ENCODE measurements at places on chromosomes 5 and 9.

- DNase-seq = no peak
Measured at GRCh38 chr5:176675676-176676360, 28.5 kb downstream of the TSPAN17 start.

DNA sequence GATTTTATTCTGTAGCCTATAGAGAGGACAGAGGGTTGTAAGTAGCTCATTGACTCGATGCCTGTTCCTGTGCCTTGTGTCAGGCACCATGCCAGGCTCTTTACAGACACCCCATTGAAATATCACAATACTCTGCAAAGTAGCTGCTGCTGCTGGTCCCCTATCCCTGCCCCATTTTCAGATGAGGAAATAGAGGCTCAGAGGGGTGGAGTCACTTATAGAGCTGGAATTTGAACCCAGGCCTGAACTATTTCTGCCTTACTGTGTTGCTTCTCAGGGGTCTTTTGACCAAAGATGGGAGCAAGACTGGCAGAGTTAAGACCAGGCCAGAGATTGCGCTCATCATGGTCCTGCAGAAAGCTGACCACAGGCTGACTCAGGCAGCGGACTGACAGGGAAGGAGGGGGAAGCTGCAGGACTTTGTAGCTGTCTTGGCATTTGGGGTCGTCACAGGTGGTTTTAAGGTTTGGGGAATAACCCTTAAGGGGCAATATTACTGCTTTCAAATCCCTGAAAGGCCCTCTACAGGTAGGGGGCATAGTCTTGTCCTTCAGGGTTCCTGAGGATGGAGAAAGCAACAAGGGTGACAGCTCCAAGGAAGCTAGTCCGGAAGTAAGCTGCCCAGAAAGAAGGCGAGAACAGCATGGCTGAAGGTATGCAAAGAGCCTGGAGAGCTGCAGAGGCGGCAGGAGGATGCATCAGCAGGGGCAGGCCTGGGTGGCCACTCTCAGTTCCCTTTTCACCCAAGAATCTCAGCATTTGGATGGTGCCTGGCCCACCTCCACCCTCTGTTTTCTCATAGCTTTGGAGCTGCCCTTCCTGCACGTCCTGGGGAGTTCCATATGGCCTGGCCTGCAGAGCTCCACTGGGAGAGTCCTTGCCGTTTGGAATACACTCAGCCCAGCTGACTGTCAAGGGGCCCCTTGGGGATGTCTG is 18.3 kb upstream of the NDST1 start:
- no peak for DNase-seq

- DNase-seq = peak; percentile 57
Measured at GRCh38 chr9:93132946-93133680, 938 bp downstream of the NINJ1 start.

DNA sequence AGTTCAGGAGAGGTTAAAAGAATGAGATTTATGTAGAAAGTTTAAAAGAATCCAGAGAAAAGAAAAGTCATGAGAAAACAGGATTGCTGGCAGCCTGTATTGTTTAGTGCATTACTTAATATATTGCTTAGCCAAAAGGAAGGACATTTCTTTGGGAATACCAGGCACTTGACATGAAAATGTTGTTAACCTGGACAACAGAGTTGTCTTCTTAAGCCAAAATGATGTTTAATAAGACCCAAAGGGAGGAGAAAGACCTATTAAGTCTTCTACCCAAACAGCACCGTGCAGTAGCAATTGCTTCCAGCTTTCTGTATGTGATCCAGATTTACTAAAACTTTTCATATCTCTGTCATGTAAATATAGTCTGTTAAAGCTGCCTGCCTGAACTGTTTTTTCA is 74.0 kb upstream of the PRLR start:
- no peak for DNase-seq

- no peak for DNase-seq
Measured at GRCh38 chr5:93891491-93892480, 150.4 kb upstream of the POU5F2 start.

DNA sequence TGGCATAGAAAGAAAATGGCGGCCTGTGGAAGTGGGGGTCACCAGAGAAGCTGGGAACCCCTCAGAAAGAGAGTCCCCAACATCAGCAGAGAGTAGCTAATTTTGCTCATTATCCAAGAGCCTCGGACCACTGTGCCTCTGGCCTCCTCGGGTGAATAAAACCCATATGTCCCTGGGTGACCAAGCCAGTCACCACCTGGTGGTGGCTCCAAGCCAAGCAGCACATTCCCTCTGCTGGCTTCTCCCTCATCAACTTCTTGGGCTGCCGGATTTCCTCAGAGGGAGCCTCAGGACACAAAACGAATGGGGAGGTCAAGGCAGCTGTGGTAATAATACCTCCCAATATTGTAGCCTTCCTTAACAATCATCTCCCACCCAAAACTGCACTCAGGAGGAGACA is 242.5 kb downstream of the NFIB start:
- no peak for DNase-seq

DNA sequence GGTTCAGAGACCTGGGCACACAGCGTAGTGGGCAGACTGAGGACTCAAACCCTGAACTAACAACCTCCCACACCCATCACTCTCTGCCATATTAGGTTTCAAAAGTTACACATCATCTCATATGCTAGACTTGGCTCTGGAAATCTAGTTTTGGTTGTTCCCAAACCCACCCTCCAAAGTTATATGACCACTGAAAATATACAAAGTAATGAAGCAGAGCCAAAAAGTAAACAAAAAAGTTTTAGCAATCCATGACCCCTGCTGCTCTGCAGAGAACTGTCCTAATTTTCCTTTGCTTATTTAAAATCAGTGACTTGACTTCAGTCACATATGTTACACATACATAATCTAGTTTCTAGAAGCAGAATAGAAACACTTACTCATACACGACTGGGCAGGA is 155.6 kb upstream of the TAS2R1 start:
- no peak for DNase-seq

GRCh38 chr9:126397056-126397455 is 70.4 kb downstream of the MVB12B start:
- peak; percentile 87 for DNase-seq
